ENCODE measurements at places on chromosomes 4 and X.

- DNase-seq, result no peak
These were observed 185.7 kb upstream of the TBL1X start for GRCh38 chrX:9279234-9279544.

DNA sequence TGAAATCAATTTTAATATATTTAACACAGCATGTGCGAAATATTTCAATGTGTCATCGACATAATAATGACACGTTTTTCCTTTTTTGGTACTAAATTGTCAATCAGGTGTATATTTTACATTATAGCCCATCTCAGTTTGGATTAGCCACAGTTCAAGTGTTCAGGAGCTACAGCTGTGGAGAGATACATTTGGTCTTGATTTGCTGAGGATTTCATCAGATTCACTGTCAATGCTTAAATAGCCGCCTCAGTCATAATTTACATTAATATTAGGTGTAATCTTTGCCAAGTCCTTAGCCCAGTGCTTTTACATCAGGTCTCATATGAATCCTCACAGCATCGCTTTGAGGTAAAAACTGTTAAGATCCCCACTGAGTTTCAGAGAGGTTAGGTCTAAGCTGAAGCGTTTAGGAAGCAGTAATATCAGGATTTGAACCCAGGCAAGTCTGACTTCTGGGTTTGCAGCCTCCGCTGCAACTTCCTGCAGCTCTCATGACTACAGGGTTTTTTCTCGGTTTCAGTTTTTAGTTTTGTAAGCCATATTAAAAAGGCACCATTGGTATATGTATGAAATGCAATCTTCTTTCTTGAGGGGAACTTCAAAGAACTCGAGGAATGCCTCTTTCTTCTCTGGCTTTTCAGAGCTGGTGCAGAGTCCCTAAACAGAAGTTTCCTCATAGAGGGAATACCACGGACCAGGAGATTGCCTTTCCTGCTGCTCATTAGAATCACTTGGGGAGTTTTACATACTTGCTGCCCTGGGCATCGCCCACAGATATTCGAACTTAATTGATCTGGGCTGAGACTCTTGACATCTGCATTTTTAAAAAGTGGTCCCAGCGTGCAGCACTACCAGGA lies 6.4 kb downstream of the MTM1 start:
- DNase-seq, result no peak

DNA sequence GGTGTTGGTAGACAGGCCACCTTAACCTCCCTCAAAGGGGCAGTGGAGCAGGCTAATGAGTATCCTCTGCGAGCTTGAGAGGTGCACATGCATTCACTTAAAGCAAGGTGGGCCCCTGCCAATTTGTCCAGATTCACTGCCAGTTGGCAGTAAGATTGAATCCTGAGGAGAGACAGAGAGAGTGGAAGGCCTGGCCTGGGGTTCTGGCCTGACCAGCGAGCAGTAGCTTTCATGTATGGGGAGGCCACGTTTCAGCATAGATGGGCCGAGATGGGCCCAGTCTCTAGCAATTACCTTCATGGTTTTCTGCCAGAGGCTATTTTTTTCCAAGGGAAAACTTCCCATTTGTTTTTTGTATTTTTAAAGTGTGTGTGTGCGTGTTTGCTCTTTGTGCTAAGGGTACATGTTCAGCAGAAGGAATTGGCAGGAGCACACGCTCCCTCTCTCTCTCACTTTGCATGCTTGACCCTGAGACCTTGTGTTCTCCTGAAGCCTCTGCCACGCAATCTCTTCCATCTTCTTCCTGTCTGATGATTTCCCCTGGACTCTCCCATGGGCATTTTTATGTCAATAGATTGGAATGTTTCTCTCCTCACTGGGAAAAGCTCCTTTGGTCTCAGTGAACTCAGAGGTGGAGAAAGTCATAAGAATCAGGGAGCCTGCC lies 215.8 kb upstream of the SFRP2 start:
- no peak for DNase-seq

DNA sequence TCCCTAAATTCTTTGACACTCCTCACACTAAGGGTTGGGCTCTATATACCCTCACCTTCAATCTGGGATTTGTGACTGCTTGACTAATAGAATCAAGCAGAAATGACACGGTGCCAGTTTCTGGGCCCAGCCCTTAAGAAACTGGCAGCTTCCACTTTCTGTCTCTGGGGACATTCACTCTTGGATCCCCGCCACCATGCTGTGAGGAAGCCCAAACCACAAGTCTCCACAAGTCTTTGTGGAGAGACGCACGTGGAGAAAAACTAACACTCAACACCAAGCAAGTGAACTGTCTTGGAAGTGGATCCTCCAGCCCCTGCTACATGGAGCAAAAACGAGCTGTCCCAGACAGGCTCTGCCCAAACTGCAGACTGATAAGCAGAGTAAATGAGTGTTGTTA lies 1.1 kb upstream of the EDNRA start:
- peak; percentile 26 for DNase-seq

DNA sequence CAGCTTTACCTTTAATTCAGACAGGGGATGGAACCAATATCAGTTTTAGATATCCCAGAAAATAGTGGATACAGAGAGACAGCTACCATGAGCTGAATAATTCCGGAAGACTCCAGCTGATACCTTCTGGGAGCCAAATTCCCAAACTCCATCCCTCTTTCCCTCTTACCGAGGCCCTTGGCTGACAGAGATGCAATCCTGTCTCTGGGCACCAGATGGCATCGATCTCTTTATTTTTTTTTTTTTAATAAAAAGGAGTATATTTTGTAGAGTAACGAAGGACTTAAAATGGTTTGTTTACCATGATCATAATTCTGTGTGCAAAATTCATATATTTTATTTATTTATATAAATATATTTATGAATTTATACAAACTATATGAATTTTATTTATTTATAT lies 31.0 kb downstream of the RAB40A start:
- DNase-seq, result no peak

GRCh38 chrX:68833855-68834331 lies 5.1 kb downstream of the EFNB1 start:
- no peak for DNase-seq

GRCh38 chr4:29047341-29048041 lies 1672.7 kb upstream of the PCDH7 start:
- no peak for DNase-seq

GRCh38 chr4:150098214-150098613 lies 20.0 kb downstream of the DCLK2 start:
- no peak for DNase-seq

GRCh38 chrX:16934185-16934584 lies 12.3 kb upstream of the REPS2 start:
- DNase-seq, result no peak

GRCh38 chr4:87530229-87530628 lies 1.1 kb upstream of the SPARCL1 start:
- DNase-seq, result no peak

DNA sequence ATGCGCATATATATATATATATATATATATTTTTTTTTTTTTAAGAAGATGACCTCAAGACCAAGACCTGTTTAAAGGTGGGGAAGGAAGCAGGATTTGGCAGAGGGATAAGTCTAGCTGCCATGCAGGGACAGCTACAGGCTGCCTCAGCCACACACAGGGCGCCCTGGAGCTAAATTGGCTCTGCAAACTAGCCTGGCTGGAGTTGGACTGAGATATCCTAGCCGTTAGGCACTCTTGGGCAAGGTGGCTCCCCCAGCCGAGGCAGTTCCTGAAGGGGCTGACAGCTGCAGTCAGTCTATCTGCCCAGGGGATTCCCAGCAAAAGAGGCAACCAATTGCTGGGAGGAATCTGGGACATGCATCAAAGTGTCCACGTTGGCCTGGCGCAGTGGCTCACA lies 21.9 kb downstream of the TRIML1 start:
- DNase-seq, result no peak

DNA sequence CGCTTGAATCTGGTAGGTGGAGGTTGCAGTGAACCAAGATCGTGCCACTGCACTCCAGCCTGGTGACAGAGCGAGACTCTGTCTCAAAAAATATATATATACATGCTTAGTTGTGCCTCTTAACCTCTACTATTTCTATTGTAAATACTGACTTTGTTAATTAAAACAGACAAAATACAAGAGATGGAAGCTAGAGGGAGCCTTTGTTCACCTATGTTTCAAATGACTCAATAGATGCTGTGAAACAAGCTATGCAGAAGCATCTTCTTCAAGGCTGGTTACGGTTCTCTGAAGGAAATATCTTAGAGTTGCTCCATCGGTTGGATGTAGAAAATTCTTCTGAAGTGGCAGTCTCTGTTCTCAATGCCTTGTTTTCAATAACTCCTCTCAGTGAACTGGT lies 6.2 kb downstream of the NCAPG start:
- DNase-seq, result no peak

DNA sequence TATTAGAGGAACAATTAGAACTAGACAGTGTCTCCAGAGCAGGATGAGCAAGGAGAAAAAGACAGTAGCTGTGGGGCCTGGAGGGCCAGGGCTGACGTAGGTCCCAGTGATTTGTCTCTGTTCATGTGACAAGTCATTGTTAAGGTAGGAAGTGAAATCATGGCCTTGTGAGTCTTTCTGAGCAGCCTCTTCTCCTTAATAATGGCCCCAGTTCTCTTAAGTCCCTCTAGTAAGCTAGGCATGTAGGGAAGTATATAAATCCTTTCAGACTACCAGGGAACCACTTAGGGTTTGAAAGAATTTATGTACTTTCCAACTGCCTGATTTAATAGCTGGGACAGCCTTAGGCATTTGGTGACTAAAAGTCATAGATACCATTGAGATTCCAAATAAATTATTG lies 133.0 kb downstream of the KLHL8 start:
- DNase-seq, result no peak

- DNase-seq, result no peak
These were observed 147.7 kb downstream of the CPEB2 start for GRCh38 chr4:15149839-15150592.

GRCh38 chr4:8747467-8748235 lies 124.0 kb downstream of the HMX1 start:
- DNase-seq, result no peak

- DNase-seq, result no peak
These were observed 140.2 kb upstream of the EDNRA start for GRCh38 chr4:147340591-147341120.

DNA sequence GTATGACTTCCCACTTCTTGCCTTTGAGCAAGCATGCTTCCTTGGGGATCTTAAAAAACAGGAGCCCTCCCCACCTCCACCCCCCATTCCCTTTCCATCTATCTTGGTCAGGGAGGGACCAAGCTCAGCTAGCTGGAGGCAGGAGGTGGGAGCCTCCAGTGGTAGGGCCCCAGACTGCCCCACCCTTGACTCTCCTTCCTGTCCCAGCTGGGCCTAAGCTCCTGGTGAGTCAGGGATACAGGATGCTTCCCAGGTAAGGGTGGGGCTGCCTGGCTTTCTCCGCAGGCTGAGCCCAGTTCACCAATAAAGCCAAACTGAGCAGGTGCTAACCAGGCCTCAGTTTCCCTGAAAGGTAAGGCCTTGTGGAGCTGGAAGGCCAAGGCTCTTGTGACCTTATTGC lies 15.2 kb downstream of the EFNB1 start:
- DNase-seq, result no peak

DNA sequence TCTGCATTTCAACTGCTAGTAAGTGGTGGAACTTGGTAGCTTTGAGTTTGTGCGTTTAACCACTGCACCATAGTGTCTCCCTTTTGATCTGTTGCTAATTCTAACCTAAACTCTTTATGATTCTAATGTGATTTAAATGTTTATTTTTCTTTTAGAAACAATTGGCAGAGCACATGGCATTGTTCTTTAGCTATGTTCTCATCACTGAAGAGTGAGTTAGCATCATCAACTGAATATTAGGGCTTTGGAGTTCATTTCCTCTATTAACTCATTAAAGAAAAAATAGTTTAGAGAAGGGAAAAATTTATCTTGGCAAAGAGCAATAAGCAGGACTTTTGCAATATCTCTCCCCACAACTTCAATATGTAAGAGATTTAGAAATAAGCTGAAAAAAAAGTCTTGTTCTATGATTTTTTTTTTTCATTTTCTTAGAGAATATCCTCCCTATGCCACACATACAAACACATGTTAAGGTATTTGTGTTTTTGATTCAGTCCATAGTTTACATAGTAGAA lies 25.7 kb downstream of the CPEB2 start:
- DNase-seq, result no peak

GRCh38 chr4:7581477-7581876 lies 146.7 kb upstream of the PSAPL1 start:
- DNase-seq, result no peak

DNA sequence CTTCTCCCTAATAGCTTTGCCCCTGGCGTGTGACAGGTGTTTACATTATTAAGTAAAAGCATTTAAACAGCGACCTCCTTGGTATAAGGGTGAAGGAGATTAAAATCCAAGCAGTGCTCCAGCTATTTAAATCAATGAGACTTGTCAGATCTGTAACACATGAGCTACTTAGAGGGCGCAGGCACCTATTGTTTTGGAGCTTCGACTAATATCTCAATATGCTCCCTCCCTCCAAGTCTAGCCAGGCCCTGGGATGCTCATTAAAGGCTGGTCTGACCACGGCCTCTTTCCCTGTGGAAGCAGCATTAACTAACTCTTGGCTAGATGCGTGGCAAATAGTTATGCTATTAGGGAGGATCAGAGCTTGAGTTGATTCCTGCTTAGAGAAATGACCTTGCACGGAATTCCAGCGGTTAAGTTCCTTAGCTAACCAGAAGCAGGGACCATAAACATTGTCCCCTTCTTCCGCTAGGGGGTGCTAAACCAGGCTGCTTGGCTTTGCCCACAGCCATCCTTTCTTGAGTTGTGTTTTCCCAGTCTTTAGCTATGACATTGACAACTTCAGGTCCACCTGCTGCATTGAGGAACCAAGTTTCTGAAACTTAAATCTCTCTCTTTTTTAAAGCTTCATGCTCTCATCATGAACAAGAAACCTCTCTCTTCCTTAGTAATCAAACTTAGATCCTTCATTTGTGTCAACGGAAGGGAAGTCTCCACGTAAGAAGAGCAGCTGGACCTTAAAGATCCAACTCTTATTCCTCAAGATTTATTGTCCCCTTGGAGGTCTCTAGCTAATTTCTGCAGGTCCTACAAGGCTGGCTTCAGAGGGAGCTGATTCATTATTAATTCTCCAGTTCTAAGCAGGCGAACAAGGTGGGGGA lies 80.7 kb upstream of the IGFBP7 start:
- no peak for DNase-seq

DNA sequence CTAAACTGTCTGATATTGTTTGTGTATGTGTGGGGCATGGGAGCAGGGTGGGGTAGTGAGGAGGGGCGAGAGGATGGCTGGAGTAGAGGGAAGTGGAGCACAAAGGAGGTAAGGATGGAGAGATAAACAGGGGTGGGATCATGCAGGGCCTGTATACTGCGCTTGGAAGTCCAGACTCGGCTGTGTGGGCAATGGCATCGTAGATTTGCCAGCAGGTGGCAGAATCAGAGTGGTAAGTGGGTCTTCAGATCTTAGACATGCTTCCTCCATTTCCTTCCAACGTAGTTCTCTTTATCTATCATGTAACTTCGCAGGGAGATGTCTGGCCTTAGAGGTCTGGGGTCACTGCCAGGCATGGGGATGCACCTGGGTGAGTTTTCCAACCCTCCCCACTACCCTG lies 155.5 kb downstream of the PDGFRA start:
- no peak for DNase-seq

Measured in NCI-H446 treated with DMSO at 0.1 percent for 48 hours (cell line).